Caco-2 (cell line): ENCODE measurements at places on chromosomes 1 and 21. TPM values are rescaled to one million over a fixed set of nuclear protein-coding genes. Genes with fewer than 3 reads are reported as not detected.

DNA sequence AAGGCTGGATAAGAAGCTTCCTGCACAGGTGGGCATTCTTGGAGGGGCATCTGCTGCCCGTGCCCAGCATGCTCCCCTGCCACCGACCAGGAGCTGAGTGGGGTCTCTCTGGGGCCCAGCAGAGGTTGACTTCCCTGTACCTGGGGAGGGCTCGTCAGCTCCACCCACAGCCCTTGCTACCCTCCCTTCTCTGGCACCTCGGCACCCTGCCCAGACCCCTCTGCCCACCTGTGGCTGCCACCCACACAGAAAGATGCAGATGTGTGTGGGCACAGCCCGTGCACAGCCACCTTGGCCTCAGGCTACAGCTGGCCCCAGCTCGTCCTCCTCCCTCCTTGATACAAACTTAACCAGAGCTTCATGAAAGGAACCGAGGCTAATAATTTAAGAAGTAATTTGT is 241.2 kb upstream of the VAMP3 start:
- H3K36me3 ChIP-seq, result no peaks in the 10 kb centered on the region
- H3K27me3 ChIP-seq, result no peaks in the 10 kb centered on the region
- no peak overlapping the region for H3K27ac ChIP-seq
- no peak overlapping the region for H3K4me3 ChIP-seq
- DNase-seq, result no peak

DNA sequence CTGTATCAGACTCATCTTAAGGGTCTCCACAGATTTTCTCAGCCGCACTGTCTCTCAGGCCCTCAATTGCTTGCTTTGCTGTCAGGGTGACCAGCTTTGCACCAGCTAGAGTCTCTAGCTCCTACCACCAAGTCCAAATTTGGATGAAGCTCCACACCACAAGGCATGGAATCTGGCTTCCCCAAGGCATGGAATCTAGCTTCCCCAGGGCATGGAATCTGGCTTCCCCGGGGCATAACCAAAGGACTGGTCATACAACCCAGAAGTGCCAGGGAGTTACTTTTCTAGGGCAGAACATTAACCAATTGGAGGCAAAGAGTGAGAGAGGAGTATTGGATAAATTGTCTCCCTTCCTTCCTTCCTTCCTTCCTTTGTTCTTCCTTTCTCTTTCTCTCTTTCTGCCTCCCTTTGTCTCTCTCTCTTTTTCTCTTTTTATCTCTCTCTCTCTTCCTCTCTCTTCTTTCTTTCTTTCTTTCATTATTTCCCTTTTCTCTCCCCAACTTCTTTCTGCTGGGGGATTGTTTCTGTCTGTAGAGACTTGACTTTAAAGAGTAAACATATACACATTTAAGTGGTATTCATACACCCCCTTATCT is 76.9 kb upstream of the HAO2 start:
- H3K4me1 ChIP-seq, result peaks cover 6% of the 10 kb centered on the region
- H3K4me3 ChIP-seq, result no peak overlapping the region
- DNase-seq, result no peak
- H3K27ac ChIP-seq, result no peak overlapping the region
- H3K36me3 ChIP-seq, result no peaks in the 10 kb centered on the region

SPATA1 gene
- 0.57 TPM in 1 of 2 replicates, not detected in the other for total RNA-seq

- H3K27ac ChIP-seq, result peak overlapping the region; percentile 63
- DNase-seq, result peak; percentile 85
- H3K36me3 ChIP-seq, result no peaks in the 10 kb centered on the region
- 0 out of 2 replicates have a peak overlapping the region, but pooled peaks have one; percentile 2 for H3K4me3 ChIP-seq
- no peaks in the 10 kb centered on the region for H3K27me3 ChIP-seq
Measured at GRCh38 chr21:41611966-41612606, 104.1 kb upstream of the TMPRSS2 start.

GRCh38 chr1:34709547-34709946 is 45.3 kb upstream of the GJB5 start:
- no peaks in the 10 kb centered on the region for H3K4me1 ChIP-seq
- DNase-seq, result peak; percentile 15
- no peak overlapping the region for H3K4me3 ChIP-seq
- no peaks in the 10 kb centered on the region for H3K27me3 ChIP-seq
- no peak overlapping the region for H3K27ac ChIP-seq

DNA sequence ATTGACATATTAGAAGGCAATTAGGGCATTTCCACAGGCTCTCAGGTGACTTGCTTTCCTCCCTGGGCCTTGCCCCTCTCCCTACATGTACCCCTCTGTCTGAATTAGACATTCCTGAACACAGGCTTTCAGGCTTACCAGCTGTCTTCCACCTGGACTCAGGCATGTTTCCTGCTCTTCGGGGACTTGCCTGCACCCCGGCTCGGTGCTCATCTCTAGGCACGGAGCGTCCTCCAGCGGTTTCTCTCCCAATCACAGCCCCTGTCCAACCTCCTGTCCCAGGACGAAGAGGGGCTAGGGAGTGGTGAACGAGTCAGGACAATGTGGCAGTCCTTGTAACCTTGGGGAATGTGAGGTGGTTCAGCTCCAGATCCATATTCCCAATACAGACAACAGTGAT is 4.2 kb downstream of the PROK1 start:
- no peak overlapping the region for H3K27ac ChIP-seq
- no peak for DNase-seq
- no peak overlapping the region for H3K4me3 ChIP-seq
- H3K4me1 ChIP-seq, result no peaks in the 10 kb centered on the region

DNA sequence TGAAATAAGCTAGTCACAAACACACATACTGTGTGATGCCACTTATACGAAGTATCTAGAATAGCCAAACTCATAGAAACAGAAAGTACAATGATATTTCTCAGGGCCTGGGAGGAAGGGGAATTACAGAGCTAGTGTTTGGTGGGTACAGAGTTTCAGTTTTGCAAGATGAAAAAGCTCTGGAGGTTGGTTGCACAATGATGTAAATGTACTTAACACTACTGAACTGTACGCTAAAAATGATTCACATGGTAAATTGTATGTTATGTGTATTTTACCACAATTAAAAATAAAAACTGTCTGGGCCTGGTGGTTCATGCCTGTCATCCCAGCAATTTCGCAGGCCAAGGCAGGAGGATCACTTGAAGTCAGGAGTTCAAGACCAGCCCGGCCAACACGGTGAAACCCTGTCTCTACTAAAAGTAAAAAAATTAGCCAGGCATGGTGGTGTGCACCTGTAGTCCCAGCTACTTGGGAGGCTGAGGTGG is 15.3 kb upstream of the FHAD1 start:
- no peaks in the 10 kb centered on the region for H3K36me3 ChIP-seq
- no peak overlapping the region for H3K27ac ChIP-seq
- H3K4me1 ChIP-seq, result no peaks in the 10 kb centered on the region
- H3K4me3 ChIP-seq, result no peak overlapping the region
- no peak for DNase-seq
- H3K27me3 ChIP-seq, result no peaks in the 10 kb centered on the region

DNA sequence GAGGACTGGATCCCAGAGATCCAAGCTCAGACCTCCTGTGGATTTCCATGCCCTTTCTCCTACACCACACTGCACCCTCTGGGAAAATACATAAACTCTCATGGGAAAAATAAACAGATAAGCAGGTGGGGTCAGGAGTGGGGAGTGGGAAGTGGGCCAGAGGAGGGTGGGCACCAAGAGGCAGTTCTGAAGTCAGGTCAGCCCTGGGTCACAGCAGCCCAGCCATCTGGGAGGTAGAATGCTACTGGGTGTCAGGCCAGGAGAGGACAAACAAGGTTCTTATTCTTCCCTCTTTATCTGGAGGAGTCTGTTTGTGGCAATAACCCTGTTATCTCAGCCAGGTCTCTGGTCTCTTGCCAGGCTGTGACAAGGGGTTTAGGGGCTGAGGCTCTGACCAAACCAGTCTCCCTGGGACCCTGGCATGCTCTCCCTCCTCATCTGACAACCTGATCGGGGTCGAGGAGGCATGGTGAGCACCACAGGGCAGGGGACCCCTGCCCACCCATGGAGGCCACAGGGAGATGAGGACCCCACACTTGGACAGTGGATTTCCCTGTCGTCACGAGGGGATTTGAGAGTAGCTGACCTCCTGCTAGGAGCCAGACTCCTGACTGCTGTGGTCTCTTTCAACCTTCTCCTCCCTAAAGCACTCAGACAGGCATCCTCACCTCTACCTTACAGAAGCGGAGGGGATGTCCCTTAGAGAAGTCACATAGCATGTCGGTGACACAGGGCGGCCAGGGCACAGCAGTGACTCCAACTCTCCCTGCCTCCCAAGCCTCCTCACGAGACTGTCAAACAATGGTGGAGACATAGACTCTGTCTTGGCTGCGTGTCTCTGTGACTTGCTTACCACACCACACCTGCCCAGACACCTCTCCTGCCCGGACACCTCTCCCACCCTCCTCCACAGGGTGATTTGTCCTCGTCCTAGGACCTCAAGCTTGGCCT is 51.3 kb upstream of the IFFO2 start:
- DNase-seq, result no peak
- peak overlapping the region; percentile 57 for H3K27ac ChIP-seq
- H3K4me3 ChIP-seq, result no peak overlapping the region
- no peaks in the 10 kb centered on the region for H3K27me3 ChIP-seq
- peaks cover 54% of the 10 kb centered on the region for H3K4me1 ChIP-seq

GRCh38 chr21:44434936-44435635 is 20.2 kb upstream of the LRRC3 start:
- DNase-seq, result peak; percentile 25
- no peaks in the 10 kb centered on the region for H3K4me1 ChIP-seq
- no peaks in the 10 kb centered on the region for H3K36me3 ChIP-seq

ERICH3 gene
- not detected in 2 replicates for total RNA-seq

DNA sequence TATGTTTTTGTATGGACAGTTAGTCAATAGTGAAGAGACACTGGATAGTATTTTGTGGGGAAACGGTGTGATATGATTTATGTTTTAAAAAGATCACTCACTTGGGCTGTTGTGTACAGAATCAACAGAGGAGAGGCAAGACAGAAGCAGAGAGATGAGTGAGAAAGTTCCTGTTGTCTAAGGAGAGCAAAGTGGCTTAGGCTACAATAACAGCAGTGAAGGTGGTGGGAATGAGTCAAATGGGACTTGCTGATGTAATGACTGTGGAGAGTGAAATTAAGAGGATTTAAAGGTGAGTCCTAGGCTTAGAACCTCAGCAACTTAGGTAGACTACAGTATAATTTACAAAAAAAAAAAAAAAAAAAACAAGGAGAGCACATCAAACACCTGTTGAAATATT is 169.2 kb upstream of the HP1BP3 start:
- DNase-seq, result no peak
- no peak overlapping the region for H3K27ac ChIP-seq
- no peaks in the 10 kb centered on the region for H3K4me1 ChIP-seq

MYOC gene
- not detected in 2 replicates for total RNA-seq

DMBX1 gene
- total RNA-seq, result 0.16 TPM in 1 of 2 replicates, not detected in the other

PRKAA2 gene
- total RNA-seq, result 5.8 and 5.9 TPM in 2 replicates

LMX1A gene
- not detected in 2 replicates for total RNA-seq

GRCh38 chr1:39105841-39106765 is 80.0 kb downstream of the NDUFS5 start:
- H3K27me3 ChIP-seq, result no peaks in the 10 kb centered on the region
- H3K27ac ChIP-seq, result peak overlapping the region; percentile 81
- no peaks in the 10 kb centered on the region for H3K36me3 ChIP-seq

BCL2L15 gene
- 0.09 TPM in 1 of 2 replicates, not detected in the other for total RNA-seq

AQP10 gene
- 0.50 and 1.3 TPM in 2 replicates for total RNA-seq

DNA sequence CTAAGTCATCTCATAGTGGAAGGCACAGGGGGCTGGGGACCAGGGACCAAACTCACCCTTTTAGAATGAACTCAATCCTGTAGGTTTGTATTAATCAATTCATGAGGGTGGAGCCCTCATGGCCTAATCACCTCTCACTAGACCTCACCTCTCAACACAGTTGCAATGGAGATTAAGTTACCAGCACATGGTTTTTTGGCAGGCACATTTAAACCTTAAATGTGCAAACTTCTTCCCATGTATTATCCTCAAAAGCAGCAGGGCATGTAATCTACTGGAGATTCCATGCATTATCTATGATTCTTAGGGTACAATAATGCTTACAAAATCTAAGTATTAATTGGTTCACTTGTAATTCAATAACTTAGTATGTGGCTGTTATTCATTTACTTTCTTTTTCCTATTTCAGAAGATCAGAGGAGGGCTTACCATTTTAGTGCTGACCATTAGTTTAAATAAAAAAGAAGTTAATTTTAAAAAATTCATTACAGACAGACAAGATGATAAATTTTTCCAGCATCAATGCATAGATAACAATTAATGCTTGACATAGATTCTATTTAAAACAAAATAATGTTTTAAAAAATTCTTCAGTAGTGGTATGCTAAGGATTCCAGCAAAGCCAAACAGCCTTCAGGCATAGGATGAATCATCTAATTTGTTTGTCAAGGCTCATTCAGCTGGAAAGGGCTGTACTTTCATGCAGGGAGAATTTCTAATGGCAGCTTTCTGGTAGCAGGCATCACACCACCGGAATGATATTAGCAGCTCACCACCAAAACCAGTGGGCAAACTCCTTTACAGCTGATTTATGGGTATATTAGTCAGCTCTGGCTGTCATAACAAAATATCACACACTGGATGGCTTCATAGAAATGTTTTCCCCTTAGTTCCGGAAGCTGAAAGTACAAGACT is 124.6 kb upstream of the ZNF648 start:
- H3K27me3 ChIP-seq, result no peaks in the 10 kb centered on the region
- H3K4me1 ChIP-seq, result peaks cover 16% of the 10 kb centered on the region
- no peak overlapping the region for H3K4me3 ChIP-seq
- H3K36me3 ChIP-seq, result no peaks in the 10 kb centered on the region
- peak overlapping the region; percentile 46 for H3K27ac ChIP-seq
- peak; percentile 23 for DNase-seq

DNA sequence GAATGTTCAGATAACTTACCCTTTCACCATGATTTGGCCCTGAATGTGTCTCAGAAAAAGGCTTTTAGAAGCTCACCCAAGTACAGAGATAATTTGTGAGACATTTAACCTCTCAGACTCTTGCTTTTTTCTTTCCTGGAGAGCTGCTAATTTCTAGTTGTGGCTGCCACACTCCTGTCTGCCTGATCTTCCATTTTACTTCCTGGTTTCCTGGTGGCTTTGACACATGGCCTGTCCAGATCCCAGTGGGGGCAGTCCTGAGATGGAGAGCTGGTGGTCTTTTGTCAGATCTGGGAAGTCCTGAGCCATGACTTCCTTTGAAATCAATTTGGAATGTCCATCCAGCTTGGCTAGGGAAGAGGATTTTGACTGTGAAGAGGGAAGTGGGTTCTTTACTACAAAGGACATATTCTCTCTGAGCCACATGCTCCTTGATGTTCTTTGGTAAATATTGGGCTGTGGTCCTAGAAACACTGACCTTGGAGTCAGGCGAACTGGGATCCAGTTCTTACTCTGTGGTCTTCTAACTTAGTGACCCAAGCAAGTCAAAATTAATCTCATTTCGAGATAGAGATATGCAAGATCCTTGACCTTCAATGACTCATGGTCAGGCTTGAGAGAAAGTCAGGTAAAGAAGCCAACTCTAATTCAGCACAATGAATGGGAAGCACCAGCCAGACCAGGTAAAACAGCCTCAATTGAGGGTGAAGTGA is 78.0 kb upstream of the HSD17B7 start:
- H3K27ac ChIP-seq, result no peak overlapping the region
- H3K4me1 ChIP-seq, result no peaks in the 10 kb centered on the region
- no peak for DNase-seq
- no peaks in the 10 kb centered on the region for H3K36me3 ChIP-seq
- no peak overlapping the region for H3K4me3 ChIP-seq
